MG63 (cell line): ENCODE measurements at places on chromosomes 16 and 17. TPM values are rescaled to one million over a fixed set of nuclear protein-coding genes. Genes with fewer than 3 reads are reported as not detected.
A peak's percentile ranks its signal among the peaks of the same experiment; 100 is the strongest.

ENPP7 gene
- total RNA-seq, result not detected in 2 replicates

GRCh38 chr16:84323606-84324005 is 28.9 kb downstream of the WFDC1 start:
- peak; percentile 48 for DNase-seq

DNA sequence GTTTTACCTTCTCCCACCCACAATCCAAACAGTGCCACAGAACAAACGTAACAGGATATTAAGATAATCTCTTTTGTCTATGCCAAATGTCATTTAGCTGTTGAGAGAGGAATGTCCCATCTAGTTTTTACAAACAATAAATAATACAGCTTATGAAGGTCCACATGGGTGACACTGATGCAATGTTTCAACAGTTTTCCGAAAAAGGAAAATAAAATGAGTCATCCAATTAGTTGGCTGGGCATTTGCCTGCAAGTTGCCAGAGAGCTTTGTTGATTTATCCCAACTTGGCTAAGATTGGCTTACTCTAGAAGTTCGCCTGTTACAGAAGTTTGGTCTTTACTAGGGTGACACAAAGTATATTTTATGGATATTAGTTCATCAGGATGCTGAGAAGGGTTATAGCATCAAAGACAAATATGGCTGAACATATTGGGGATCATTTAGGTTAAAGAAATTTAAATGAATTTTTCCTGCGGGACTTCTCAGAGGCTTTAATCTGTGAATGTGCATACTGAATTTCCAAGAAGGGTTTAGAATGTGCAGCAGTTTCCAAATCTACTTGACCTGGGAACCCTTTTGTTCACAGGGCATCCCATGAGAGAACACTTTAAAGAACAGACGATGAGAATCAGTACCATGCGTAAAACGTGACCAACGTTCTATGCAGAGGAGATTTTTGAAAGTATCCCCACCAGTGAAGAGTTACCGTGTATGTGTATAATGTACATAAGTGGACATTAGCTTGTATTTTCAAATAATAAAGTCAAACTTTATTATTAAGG is 73.1 kb downstream of the CDH13 start:
- DNase-seq, result peak; percentile 39

- no peak for DNase-seq
Observed at GRCh38 chr16:66152823-66153393, 213.6 kb upstream of the CDH5 start.

ARL5C gene
- total RNA-seq, result not detected in 2 replicates

GRCh38 chr17:80596760-80597608 is 52.3 kb downstream of the RPTOR start:
- DNase-seq, result no peak

KRTAP3-1 gene
- not detected in 2 replicates for total RNA-seq
